Spinal cord (tissue), 10 donors: ENCODE measurements at places on chromosomes 5 and 9.

DNA sequence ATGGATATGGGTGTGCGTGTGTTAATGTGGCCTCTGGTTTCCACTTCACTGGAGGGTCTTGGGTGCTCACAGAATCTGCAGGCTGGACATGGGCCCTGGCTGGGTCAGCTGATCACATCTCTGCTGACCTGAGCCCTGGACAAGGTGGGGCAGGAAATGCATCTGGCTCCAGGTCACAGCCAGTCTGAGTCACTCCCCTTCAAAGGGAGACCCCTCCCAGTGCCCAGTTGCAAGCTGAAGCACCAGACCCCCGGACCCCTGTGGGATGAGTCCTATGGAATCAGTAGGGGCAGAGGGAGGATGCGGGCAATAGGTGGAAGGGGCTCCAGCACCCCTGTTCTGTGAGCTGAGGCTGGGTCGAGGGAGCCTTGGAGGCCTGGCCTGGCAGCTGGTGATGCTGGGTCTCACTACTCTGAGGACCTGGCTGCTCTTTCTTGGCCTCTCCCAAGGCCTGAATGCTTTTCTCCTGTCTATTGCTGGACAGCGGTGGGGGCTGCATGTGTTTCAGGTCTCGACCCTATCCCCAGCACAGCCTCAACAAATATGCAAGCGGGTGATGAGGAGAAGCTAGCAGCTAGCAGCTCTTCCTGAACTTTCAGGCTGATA lies 54.5 kb downstream of the PHF2 start:
- no peak for DNase-seq

- DNase-seq: no peak
These were observed 35.7 kb upstream of the ORM1 start for GRCh38 chr9:114287001-114287762.

GRCh38 chr5:124342584-124342983 lies 403.9 kb downstream of the ZNF608 start:
- no peak for DNase-seq

DNA sequence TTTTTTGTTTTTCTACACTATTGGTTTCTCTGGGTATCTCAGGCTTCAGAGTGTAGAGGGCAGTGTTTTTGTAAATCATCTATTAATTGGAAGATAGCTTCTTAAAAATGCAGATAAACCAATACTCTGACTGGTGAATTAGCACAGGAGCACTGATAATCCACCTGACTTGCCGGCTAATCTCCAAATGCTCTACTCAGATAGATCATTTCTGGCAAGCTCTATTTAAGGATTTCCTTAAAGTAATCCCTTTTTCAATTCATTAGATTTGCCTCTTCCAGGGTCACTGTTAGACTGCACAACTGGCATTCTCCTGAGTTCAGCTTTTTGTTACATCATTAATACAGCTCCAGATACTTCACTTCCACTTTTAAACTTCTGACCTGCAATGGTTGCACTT lies 1390.3 kb upstream of the NUDT12 start:
- no peak for DNase-seq

DNA sequence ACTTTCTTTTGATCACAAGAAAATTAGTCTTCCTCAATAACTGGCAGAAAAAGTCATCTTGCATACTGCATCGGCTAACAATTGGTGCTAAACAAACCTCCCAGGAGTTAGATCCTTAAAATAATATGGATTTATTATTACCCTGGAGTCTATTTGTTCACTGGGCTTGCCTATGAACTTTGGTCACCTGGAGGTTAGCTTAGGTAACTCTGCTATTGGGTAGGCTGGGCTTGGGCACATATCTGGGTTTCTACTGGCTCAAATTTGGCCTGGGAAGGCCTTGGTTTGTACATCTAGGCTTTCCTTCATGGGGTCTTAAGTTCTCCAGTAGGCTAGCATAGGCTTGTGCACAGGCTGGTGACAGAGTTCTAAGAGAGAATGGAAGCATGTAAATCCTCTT lies 279.9 kb downstream of the RASEF start:
- no peak for DNase-seq

- no peak for DNase-seq
These were observed 41.3 kb upstream of the HAND1 start for GRCh38 chr5:154519359-154519758.

DNA sequence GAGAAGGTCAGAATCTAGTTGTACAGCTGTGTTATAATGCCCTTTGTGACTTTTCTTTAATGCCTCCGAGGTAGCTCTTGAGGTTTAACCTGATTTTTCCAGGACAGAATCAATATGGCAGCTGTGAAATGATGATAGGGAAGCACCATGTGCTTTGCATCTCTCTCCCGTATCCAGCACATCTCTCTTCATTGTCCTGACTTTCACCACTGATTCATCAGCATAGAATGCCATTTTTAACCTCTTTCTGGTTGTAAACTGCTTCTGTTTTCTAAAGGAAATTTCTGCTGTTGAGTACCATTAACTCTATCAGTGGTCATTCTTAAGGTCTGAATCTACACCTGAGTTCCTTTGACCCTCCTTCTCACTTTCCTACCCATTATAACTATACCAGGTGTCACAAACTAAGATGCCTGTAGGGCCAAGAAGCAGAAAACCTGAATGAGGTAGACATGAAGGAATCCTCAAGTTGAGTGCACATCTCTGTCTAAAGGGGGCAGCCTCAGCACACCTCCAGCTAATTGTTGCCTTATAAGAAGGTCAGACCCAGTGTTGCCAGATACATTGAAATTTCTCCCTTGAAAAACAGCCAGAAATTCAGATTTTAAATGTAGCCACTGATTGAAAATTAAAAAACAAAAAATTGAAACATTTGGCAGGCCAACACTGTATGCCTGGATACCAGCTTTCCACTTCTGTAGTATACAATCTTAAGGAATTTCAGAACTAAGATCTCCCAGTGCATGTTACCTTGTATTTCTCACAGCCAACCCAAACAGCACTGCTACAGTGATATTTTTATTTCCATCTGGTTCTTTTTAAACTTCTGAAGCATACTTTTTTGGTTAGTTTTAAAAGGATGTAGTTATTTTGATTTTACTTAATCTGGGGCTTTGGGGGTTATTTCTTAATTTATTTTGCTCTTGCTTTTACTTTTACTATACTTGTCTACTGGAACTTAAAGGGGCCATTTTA lies 35.8 kb upstream of the TLX3 start:
- DNase-seq: peak; percentile 51

GRCh38 chr9:111965566-111966019 lies 69.0 kb downstream of the UGCG start:
- DNase-seq: no peak

DNA sequence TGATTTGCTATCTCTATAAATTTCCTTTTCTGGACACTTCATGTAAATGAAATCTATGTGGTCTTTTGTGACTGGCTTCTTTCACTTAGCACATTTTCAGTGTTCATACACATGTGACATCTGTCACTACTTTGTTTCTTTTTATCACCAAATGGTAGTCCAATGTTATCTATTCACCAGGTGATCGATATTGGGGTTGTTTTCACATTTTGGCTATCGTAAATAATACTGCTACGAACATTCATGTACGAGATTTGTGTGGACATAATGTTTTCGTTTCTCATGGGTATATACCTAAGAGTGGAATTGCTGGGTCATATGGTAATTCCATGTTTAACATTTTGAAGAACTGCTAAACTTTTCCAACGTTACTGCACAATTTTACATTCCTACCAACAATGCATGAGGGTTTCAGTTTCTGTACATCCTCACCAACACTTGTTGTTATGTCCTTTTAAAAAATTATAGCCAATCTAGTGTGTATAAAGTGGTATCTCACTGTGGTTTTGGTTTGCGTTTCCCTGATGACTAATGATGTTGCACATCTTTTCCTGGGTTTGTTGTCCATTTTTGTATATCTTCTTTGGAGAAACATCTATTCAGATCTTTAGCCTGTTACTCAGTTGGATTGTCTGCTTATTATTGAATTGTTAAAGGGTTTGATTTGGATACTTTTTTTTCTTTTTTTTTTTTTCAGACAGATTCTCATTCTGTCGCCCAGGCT lies 263.0 kb downstream of the PDZD2 start:
- no peak for DNase-seq

GRCh38 chr5:178149199-178149932 lies 4.3 kb downstream of the NHP2 start:
- DNase-seq: no peak

- no peak for DNase-seq
These were observed 83.5 kb downstream of the RANBP17 start for GRCh38 chr5:170945275-170945674.

GRCh38 chr9:126617003-126617822 lies 3.5 kb downstream of the LMX1B start:
- no peak for DNase-seq

DNA sequence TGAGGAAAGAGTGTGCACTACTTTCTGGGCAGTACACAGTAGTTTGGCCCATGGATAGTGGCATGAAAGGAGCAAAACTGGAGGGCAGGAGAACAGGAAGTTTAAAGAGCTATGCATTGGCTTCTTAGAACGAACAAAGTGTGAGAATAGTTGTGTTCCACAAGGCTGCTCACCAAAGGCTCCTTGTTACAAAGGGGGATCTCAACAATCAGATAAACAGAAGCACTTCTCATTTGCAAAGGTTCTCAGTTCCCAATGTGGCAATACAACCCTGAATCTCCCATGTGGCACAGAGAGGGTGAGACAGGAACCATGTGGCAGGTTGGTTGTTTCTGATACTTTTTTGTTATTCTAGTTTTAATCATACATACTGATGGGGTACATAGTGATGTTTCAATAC lies 158.4 kb downstream of the CARTPT start:
- no peak for DNase-seq

GRCh38 chr5:143311955-143312354 lies 91.5 kb downstream of the NR3C1 start:
- DNase-seq: no peak

- no peak for DNase-seq
These were observed 35.2 kb downstream of the DTWD2 start for GRCh38 chr5:118952992-118953651.

DNA sequence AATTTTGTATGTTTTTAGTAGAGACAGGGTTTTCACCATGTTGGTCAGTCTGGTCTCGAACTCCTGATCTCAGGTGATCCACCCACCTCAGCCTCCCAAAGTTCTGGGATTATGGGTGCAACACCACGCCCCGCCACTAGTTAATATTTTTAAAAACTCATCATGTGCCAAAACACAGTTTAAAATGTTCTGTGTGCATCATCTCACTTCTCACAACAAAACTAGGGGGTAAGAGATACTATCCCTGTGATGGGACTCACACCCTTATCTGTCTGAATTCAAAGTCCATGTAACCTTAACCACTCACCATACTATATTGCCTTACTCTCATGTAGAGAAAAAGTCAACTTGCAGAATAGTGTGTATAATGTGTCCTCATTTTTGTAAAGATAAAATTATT lies 2.6 kb downstream of the PKD2L2 start:
- no peak for DNase-seq

- no peak for DNase-seq
These were observed 319.0 kb upstream of the PTGER4 start for GRCh38 chr5:40360685-40361084.

DNA sequence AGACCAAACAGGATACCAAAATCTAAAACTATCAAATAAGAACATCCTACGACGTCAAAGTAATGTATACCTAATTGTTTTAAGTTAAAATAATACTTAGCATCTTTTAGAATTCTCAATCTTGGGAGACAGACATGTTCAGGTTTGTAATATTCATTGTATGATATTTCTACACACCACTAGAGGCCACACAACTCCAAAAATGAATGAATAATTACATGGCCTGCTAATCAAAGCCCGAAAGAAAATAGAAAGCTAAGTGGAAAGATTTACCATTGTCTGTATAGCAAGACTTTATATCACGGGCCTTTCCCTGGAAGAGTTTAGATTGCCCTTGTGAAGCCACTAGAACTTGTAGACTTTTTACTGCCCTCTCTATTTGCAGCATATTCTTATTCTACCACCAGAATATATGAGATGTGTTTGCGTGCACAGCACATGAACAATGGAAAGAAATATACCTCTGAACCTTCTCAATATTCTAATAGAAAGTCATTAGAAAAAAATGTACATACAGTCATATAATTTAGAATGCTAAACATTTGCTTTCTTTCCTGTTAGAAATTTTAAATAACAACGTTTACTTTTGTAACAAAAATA lies 380.1 kb upstream of the NUDT12 start:
- no peak for DNase-seq

DNA sequence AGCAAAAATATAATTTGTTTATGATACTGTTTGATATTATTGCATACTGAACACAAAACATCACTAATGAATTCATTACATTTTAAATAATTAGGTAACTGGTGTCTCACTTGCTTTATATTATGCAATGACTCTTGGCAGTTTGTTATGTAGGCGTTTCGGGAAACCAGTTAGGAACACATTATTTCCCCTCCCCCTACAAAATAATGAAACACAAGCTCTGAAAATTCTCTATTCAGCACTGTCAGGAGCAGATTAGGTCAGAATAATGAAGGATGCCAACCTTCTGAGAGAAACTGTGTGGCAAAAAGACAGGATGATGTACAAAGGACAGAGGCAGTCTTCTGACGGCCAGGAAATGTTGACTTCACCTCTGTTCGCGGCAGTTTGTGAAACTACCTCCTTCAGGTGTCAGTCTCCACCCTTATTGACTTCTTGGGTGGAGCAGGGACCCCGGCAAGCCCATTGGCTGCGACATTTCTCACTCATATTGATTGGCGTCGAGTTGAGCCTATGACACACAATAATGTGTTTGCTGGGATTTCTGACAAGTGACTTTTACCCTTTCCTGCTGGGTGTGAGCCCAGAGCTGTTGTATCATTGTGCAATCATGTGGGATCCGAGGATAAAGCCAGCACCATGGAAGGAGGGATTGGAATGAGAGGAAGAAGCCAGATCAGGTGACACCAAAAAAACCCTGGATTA lies 33.9 kb downstream of the SH3PXD2B start:
- DNase-seq: no peak

DNA sequence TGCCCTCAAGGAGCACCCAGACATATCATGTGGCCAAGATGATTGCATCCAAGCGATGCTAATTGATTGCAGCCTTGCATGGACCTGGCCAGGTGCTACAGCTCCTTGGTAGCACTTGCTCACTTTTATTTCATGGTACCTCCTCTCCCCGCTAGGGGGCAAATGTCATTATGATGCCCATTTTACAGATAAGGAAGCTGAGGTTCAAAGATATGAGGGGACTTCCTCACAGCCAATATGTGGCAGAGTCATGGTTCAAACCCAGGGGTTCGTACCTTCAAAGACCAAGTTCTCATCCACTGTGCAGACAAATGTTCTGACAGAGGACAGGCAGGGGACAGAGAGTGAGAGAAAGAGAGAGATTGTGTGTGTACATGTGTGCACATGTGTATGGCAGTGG lies 21.9 kb upstream of the KCNMB1 start:
- no peak for DNase-seq
